NCI-H510A (cell line): ENCODE measurements at places on chromosomes 6 and 20.

DNA sequence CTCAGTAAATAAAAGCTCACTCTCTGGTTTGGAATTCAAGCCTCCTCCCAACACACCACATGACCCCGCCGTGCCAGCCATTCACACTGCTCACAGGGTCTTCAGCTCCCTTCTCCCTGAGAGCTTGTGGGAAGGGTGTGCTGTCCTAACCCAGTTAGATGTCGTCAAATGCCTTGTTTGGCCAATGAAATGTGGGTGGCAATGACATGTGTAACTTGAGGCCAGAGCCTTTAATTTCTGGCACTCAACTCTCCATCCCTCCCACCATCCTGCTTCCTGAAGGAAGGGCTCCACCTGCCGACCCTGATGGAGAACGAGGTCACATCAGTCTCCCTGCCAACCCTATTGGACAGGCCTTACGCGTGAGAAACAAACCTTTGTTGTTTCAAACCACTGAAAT is 224.5 kb upstream of the AGPAT4 start:
- DNase-seq = no peak

GRCh38 chr6:146444189-146444588 is 99.4 kb upstream of the RAB32 start:
- no peak for DNase-seq

- no peak for DNase-seq
These were observed 19.4 kb upstream of the MUC21 start for GRCh38 chr6:30964075-30964474.

- DNase-seq = no peak
These were observed 30.9 kb downstream of the SLC2A12 start for GRCh38 chr6:134021396-134022122.

DNA sequence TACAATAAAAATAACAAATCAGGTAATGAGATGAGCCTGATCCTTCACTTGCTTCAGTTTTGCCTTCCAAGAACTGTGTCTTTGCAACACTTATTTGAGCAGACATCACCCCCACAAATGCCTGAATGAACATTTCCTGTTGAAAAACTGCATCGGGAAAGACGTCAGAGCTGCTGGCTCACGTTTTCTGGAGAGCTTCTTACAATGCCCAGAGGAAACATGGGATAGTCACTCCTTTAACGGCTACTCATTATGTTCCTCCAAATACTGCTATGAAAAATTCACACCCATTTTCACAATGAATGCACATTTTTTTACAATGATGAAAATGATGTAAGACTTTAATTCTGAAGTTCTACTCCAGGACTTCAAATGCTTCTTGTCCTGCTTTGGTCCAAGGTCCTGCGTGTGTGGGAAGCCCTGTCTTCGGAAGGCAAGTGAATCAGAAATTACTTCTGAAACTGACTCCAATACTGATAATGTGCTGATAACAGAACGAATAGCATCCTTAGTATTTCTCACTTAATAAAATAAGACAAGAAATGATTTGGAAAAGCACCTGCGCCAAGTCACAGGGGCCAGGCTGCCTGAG is 238.0 kb downstream of the ANKRD60 start:
- no peak for DNase-seq

GRCh38 chr6:21873562-21873961 is 280.0 kb downstream of the SOX4 start:
- DNase-seq = no peak

- DNase-seq = no peak
These were observed 590 bp downstream of the C20orf204 start for GRCh38 chr20:64036346-64037198.

DNA sequence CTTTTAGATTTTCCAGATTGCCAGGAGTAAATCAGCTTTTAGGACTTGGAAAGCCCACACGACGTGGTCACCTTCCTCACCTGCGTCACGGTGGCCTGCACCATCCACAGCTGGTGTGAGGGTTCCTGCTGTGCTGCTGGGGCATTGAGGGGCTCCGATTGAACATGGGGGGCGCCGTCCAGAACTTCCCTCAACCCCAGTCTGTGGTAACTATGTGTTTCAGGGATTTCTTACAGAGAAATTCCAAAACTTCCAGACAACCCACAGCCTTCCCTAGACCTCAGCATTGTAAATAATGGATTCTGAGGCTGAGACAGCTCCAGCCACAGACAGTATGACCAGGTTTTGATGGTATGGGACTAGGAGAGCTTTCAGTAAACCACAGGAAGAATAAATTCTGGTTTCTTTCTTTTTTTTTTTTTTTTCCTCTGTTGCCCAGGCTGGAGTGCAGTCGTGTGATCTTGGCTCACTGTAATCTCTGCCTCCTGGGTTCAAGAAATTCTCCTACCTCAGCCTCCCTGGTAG is 46.7 kb upstream of the IRF4 start:
- no peak for DNase-seq

GRCh38 chr6:150272264-150272975 is 96.4 kb upstream of the IYD start:
- no peak for DNase-seq

GRCh38 chr6:7919871-7920270 is 9.3 kb upstream of the TXNDC5 start:
- no peak for DNase-seq

DNA sequence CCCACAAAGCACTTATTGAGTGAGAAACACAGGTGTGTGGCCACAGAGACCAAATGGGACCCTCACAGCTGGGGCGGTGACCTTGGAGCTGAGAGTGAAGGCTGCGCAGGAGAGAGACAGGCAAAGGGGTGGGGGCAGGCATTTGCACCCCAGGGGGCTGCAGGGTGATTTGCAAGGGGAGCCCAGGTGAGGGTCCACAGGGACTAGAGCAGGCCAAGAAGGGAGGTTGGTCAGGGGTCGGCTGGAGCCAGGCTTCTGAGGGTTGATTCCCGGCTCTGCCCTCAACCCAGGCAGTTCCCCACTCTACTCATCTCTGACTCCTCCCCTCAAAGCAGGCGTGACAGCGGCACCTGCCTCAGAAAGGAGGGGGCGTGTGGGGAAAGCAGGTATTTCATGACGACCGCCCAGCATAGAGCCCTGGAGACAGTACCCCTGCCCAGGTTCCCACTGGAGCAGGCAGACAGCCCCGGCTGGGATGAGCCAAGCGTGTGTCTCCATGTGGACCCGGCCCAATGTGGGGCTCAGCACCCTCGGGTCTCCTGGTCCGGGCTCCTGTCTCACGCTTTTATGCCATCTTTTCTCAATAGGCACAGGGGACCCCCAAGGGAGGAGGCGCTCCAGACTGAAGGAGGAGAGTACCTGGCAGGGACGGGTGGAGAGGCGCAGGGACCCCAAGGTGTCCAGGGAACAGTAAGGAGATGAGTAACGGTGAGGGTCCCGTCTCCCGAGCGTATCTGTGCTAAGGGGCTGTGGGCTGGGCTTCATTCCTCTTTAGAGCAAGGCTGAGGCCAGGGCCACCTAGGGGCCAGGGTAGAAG is 3.1 kb upstream of the MRGBP start:
- DNase-seq = no peak

GRCh38 chr20:59614714-59615113 is 10.4 kb downstream of the PHACTR3 start:
- no peak for DNase-seq

DNA sequence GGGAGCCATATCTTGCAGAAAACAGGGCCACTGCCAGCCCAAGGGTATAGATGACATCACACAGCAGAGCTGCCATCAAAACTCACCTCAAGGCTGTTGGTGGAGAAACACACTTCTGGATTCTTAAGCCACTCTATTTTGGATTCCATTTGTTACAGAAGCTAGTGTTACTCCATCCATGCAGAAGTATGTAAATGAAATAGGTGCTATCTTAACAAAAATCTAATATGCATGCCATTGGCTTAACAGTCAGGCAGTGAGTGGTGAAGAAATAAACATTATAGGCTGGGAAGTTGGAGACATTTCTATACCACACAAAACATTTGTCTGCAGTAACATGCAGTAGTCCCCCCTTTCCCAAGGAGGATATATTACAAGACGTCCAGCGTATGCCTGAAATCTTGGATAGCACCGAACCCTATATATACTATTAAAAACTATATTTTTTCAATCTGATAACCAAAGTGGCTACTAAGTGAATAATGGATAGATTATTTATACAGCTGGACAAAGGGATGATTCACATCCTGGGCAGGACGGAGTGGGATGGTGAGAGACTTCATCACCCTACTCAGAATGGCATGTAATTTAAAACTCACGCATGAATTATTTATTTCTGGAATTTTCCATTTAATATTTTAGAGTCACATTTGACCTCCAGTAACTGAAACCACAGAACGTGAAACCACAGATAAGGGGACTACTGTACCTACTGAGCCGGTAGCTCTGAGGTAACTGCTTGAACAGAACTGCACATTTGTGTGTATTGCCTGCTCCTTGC is 160.0 kb upstream of the PLN start:
- DNase-seq = no peak

DNA sequence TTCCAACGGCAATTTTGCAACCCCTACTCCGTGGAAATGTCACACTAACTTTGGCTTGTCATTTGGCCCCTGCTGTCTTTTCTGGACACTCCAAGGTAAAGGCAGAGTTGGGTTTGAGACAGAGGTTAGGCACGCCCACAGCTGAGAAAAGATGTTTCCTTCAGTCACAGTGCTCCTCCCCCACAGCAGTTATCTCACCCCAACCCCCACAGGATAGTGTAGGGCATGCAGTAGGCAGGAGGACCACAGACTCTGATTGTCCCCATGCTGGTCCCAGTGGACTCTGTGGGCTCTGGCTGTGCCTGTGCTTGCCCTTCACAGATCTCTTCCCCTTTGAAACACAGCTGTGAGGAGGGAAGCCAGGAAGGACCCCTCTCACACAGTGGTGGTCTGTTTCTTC is 124.0 kb upstream of the CARMIL1 start:
- DNase-seq = no peak

DNA sequence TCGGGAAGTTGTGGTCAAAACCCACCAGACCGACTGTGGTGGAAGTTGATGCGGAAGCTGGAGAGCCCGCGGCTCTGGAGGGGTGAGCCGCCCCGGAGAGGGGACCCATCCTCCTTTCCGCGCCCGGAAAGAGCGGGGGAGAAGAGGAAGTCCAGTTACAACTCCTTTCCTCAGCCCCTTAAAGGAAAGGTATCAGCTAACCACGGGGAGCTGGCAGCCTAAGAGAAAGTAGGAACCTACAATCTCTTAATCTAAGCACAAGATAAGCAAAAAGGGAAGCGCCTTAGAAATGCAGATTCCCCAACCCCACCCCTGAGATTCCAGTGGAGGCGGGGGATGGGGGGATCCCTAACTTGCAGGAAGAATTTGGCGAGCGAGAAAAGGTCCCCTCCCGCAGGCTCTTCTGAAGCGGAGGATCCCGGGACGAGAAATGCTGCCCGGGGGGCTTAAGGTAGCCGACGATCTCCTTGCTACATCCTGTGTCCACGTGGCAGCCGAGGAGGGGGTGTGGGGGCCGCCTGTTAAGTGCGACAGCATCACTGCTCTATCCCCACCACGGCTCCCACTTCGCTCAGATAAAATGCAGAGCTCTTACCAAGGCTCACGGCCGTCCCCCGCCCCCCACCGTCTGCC is 87.5 kb downstream of the ZFP64 start:
- DNase-seq = no peak

DNA sequence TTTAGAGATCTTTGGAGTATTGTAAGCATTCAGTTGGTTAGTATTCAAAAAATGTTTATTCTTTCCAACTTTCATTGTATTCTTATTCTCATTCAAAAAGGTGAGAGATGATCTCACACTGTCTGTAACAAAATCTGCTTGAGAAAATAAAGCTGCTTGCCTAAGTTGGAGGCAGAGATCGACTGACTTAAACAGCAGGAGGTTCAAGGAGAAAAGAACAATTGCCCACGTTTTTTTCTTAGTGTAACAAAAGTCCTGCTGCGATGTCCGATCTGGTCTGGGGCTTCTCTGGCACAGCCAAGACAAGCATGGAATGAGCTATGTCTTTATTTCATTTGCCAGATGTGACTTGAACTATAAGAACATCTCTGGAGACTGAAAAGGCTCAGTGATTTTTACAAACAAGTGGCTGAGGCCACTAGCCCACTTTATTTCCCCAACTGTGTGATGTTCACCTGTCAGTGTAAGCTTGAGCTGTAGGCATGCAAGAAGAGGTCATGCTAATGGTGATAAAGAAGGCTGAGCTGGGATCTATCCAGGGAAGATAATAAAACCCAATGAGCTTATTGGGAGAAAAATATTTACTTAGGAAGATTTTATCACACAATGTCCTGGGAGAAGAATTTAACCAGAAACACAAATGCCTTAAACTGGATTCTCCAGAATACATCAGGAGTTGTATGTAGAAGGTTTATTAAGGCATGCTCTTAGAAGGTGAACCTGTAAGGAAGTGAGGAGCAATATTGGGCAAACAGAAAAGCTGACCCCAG is 580.1 kb upstream of the BTBD3 start:
- DNase-seq = no peak

GRCh38 chr20:18176318-18176785 is 38.7 kb downstream of the KAT14 start:
- no peak for DNase-seq

GRCh38 chr6:52890018-52890417 is 19.5 kb downstream of the GSTA3 start:
- no peak for DNase-seq
